HuH-7.5 (cell line): ENCODE measurements at places on chromosomes 16 and 17.

GRCh38 chr16:89855986-89856385, 17.4 kb upstream of the TCF25 start:
- DNase-seq = no peak

DNA sequence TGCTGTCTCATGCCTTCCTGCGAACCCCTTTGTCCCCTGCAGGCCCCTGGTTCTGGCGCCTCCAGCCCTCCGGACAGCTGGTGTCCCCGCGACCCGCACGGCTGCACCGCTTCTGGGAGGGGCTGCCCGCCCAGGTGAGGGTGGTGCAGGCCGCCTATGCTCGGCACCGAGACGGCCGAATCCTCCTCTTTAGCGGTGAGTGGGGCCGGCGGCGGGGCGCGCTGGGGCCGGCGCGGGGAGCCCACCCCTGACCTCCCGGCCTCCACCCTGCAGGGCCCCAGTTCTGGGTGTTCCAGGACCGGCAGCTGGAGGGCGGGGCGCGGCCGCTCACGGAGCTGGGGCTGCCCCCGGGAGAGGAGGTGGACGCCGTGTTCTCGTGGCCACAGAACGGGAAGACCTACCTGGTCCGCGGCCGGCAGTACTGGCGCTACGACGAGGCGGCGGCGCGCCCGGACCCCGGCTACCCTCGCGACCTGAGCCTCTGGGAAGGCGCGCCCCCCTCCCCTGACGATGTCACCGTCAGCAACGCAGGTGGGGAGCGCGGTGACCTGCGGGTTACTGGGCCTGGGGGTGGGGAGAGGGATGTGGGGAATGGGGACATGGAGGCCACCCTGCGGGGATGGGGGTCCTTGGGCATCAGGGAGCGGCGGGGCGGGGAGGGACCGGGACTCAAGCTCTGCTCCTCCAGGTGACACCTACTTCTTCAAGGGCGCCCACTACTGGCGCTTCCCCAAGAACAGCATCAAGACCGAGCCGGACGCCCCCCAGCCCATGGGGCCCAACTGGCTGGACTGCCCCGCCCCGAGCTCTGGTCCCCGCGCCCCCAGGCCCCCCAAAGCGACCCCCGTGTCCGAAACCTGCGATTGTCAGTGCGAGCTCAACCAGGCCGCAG, 7.1 kb upstream of the IL32 start:
- no peak for DNase-seq

GRCh38 chr17:9768381-9768934, 22.9 kb downstream of the DHRS7C start:
- no peak for DNase-seq

- DNase-seq = no peak
Measured at GRCh38 chr16:8861563-8862308, 7.1 kb downstream of the CARHSP1 start.

DNA sequence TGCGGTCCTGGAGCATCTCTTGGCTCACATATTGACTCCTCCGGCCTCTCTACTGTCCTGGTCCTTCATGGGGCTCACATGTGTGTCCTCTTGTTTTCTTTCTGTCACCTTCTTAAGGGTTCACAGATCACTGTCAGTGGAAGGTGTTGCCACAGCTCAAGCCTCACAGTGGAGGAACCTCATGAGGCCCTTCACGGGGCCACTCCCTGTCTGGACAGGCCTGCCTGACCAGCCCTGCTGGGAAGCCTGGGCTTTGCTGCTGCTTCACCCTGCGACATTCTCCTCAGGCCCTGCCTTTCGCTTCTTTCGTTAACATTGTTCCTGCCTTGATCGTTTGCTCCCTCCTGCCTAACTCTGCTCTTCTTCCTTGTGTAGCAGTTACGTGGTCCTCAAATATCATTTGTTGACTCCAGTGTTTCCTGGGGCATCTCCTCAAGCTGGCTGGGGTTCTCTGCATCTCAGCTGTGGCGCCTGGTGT, 55.9 kb downstream of the WDR45B start:
- no peak for DNase-seq

GRCh38 chr17:49193513-49194296, 16.7 kb downstream of the GNGT2 start:
- DNase-seq = no peak

DNA sequence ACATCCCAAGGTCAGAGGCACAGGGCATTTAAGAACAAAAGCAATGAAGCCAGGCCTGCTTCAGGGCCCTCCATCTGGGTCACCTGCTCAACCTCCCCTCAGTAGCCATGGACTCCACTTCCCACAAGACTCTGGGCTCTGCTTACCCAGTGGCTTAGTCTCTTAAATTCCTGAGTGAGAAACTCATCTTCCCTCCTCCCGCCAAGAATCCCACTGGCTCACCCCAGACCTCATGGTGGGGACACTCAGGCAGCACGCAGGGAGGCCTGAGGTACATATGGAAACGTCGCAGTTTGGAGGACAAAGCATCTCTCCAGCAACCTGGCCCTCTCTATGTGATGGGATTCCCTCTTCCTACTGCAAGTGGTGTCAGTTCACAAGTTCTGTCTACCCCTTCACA, 326.7 kb upstream of the CDH5 start:
- no peak for DNase-seq

DNA sequence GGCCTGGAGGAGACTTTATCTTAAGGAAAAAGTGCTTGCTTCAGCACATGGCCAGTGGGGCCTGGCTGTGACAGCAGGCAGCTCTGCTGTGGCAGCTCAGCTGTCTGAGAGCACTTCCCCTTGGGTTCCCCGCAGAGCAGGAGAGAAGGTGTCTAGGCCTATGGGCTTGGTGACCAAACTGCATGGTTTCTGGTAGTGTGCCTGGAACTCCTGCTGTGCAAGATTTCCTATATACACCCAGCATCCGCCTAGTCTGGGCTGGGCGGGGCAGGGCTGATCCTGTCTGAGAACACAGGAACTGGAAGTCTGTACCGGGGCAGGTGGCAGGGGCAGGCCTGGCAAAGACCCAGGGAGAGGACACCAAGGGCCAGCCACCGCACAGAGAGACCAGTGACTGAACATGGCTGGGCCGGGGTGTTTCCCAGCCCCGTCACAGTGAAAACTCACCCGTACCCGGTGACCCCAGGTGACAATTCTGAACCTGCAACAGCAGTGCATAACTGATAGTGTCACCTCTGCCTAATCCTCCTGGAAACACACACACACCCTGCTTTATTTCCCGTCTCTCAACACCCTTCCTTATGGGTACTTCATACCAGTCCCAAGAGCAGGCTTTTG, 39.3 kb downstream of the CHD9 start:
- DNase-seq = no peak

- peak; percentile 59 for DNase-seq
Measured at GRCh38 chr17:40551091-40551878, 14.0 kb downstream of the CCR7 start.

DNA sequence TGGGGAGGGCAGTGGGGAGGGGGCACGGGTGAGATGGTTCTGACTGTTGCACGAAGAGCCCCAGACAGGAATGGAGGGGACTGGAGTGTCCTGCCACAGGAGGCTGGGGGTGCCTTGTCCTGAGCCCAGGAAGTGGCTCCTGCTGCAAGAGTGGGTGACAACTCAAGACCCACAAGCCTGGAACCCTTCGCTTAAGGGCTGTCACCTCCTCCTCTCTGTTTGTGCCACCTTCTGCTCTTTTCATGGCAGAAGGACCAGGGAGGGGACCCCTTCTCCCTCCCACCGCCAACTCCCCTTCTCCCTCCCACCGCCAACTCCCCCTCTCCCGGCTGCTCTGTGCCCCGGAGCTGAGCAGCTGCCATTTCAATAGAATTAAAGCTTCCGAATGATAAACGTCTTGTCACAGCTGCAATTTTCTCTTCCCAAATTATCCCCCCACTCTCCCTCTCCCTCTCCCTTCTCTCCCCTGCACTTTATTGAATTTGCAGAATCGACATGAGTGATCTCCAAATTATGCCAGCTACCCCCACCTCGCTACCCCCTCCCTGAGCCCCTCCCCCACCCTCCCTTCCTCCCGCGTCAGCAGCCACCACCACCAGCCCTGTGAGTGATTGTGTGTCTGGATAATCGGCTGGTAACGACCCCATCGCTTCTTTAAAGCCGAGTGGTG, 13.7 kb downstream of the GJD3 start:
- DNase-seq = no peak

- DNase-seq = no peak
Measured at GRCh38 chr17:67518876-67519275, 141.8 kb downstream of the PITPNC1 start.

- no peak for DNase-seq
Measured at GRCh38 chr17:3043737-3044365, 19.6 kb downstream of the OR1D5 start.

DNA sequence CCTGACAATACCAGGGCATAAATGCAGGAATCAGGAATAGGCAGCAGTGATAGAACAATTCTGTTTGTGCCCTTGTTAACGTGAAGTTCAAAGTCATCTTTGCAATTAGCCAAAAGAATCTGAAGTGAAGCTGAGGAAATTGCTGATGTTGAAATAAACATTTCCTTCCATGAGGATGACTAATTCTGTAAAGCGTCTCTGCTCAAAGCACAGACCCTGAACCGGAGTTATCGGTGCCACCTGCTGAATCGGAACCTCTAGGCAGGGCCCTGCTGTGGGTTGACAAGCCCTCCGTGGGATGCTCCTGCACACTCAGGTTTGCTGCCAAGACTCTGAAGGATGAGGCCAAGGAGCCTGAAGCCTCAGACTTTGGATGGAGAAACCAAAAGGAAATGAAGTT, 37.0 kb upstream of the CDH1 start:
- no peak for DNase-seq

- DNase-seq = peak; percentile 78
Measured at GRCh38 chr17:77429969-77430752, 289.4 kb downstream of the SEC14L1 start.

- DNase-seq = peak; percentile 50
Measured at GRCh38 chr17:80252871-80253270, 7.8 kb upstream of the RNF213 start.

- DNase-seq = no peak
Measured at GRCh38 chr16:88758227-88758943, 26.6 kb downstream of the PIEZO1 start.

DNA sequence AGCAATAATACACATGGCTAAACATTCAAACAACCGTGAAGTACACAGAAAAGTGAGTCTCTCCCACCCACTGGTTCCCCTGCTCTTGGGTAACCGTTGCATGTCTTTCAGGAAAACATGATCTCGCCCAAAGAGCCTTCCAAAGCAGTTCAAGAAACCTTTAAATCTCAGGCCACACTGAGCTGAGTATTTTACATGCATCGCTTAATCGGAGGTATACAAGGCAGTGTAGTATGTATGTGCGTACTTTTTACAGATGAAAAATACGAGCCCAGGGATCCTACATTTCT, 741 bp upstream of the DEXI start:
- no peak for DNase-seq

DNA sequence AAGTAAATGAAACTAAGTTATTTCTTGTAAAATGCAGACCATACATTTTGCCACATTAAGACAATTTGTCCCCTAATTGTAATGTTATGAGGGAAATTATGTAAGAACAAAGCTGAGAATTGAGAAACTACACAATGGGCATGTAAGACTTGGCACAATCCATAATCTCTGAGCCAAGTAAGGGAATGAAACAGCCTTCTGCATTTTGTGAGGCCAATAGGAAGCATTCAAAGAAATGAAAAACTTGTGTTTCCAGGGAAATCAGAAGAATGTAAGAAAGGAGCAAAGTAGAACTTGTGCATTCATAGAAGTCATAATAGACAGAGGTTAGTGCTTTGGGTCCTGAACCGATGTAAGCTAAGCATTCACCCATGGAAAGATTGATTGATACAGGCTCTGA, 1.8 kb downstream of the KRTAP9-4 start:
- no peak for DNase-seq

DNA sequence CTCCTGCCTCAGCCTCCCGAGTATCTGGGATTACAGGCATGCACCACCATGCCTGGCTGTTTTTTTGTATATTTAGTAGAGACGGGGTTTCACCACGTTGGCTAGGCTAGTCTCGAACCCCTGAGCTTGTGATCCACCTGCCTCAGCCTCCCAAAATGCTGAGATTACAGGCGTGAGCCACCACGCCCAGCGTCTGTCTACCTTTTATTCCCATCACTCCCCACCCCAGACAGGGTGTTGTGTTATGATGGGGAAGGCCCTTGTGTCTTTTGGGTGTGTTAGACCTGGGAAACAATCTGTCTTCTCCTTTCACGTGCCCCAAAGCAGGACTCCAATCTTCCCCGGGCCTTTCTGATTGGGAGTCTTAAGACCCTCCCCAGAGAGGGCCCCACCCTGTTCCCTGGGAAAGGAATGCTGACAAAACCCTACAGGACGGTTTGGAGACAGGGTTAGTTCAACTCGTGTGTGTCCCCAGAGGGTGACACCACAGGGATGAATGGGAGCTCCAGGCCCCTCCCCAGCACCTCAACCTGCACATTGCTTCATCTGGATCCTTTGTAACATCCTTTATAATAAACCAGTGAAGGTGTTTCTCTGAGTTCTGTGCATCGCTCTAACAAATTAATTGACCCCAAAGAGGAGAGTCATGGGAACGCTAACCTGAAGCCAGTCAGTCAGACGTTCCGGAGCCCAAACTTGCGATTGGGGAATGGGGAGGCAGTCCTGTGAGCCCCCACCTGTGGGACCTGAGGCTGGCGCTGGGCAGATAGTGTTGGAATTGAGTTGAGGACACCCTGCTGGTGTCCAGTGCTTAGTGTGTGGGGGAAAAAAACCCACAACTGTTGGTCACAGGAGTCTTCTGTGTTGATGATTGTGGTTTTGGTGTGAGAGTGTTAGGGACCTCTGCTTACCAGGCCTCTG, 3.2 kb upstream of the ELOB start:
- no peak for DNase-seq

DNA sequence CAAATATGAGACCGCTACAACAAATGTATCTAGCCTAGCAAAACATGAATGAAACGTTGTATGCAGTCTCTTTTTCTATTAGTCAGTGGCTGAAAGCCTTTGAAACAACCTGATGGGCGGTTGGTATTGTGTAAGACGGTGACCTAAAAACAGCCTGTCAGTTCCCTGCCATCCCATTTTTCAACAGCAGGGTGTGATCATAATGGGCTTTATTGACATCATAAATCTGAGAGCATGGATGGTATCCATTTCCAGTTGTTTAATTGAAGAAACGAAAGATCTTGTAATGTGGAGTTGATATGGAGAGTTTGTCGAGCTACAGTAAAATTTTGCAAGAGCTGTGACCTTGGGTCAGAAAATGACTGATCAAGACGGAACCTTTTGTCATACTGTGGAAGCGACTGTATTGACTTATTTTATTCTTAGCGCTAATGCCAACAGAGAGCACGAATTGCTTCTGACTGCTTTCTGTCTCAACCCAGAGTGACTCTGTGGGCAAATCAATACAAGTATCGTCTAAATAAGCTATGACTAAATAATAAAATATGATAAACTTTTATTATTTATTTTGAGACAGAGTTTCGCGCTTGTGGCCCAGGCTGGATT, 12.3 kb upstream of the MEIOB start:
- DNase-seq = peak; percentile 75
